ENCODE measurements at places on chromosomes 4 and X.

- peak; percentile 69 for DNase-seq
Observed at GRCh38 chrX:104156630-104157529, at the start of gene SLC25A53. SLC25A53 (minus strand) TSS chrX:104157009; CDS start chrX:104105257, 51,752 bp downstream.

- DNase-seq, result no peak
Observed at GRCh38 chr4:140004549-140004895, 149.5 kb downstream of the MAML3 start.

GRCh38 chr4:169567916-169568315 lies 44.5 kb downstream of the NEK1 start:
- no peak for DNase-seq

GRCh38 chr4:160375772-160376452 lies 1273.0 kb downstream of the RAPGEF2 start:
- DNase-seq, result no peak

DNA sequence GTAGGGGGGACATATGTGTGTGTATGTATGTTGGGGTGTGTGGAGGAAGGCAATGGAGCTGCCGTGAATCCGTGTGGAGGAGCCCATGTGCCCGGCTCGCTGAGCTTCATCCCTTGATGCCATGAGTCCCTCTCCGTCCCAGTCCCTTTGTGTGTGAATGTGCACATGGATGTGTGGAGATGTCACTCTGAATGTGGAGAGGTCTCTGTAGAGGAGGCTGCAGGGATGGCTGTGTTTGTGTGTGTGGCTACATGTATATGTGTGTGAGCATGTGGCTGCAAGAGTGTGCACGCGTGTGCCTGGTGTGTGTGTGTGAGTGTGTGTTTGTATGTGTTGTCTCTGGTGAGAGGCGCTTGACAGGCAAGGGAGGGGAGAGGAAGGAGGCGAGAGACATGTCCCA lies 1.3 kb downstream of the DLG3 start:
- no peak for DNase-seq

DNA sequence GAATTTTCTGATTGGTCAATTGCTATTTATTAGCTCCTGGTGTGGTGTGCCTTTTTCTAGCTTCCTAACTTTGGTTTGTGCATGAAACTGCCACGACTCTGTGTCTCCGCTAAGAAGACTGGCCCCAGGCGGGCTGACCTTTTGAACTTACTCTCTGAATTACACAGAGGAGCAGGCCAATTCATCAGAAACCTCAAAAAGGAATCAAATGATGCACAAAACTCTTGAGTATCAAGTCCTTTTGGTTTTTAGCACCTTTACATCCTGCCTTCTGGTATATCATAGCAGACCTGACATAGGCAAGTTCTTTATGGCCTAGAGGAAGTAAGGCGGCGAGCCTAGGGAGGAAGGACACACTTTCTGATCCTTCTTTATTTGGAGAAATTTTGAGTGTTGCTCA lies 17.6 kb downstream of the TKTL1 start:
- DNase-seq, result no peak

DNA sequence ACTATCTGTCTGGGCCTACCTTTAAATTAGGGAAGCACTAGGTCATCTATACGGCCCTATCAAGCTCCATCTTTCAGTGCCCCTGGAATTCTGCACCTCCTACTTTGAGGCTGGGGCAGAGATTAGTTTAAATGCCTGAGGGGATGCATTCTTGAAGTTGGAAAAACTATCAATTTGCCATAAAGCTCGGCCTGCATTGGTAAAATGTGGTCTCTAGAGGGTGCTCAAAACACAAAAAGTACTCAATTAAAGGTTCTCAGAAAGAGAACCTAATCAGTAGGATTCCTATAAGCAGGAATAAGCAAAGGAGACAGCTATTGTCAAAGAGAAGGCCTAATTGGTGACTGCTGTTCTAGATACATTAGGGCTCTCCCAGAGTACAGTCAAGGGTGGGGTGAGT lies 111.7 kb downstream of the AMER1 start:
- no peak for DNase-seq

DNA sequence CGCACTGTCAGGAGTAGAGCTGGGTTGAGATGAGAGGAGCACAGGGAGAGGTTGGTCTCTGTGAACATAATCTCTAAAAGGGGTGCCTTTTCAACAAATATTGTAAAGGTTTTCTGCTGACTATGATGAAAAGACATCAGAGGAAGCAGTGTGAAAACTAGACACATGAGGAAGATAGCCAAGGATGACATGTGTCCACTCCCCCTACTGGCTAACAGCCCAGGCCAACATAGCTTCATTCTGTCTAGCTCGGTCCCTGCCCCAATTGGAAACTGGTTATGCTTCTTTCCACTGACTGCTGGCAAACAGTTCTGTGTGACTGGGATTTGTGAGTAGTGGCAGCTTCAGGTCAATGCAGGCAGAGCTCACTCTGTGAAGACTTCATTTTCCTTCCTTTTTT lies 115.4 kb upstream of the ESX1 start:
- DNase-seq, result no peak

DNA sequence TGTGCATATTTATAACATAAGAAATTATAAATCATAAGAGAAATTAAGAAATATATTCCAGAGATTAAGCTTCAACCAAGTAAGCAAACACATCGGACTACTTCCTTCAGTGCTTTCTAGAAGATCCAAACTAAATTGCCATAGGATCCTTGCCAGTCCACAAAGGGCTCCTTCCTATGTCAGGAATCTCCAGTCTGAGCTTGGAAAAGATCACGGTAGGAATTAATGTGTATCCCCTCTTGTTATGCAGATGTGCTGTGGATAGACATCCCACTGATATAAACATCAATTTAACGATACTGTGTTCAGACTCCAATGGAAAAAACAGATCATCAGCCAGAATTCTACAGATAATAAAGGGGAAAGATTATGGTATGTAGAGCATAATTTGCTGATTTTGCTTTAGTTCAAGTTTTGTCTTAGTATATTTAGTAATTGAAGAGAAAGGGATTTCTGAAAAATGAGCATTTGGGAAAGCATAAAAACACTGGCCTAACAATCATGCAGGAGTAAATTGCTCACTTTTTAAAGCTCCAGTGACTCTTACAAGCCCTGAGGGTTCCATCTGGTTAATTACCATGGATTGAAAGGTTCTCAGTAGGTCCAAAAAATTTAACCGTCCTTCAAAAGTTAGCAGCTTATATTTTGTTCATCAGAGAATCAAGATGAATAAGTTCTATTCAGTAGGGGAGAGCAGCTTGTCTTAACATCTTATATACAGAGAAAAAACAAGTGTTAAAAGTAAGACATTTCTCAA lies 65.9 kb downstream of the HHIP start:
- no peak for DNase-seq

GRCh38 chrX:114344756-114345349 lies 239.0 kb upstream of the HTR2C start:
- no peak for DNase-seq

Data from CD4-positive, alpha-beta T cell treated with Interleukin-6 at 100 ng/mL for 8 hours (primary cell).